ENCODE measurements at places on chromosomes 11 and 22.

DNA sequence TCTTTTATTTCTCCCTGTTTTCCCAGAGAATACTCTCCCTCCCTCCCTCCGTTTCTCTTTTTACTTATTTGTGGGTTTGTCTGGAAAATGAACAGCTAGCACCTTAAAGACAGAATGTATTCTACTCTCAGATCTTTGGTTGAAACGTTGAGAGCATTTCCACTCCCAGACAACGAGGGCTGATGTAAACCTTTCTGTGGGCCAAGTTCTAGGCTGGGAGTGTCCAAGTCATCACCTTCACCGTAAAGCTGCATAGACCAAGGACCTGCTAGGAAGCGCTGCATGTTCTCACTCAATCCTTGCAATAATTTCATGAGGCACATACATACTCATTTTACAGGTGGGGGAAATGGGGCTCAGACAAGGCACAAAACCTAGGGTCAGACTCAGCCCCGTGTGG, 32.4 kb downstream of the MYH9 start:
- no peak for DNase-seq

- no peak for DNase-seq
These were observed 282.3 kb downstream of the KIRREL3 start for GRCh38 chr11:126718276-126718675.

GRCh38 chr22:50016308-50016987, 3.9 kb upstream of the IL17REL start:
- DNase-seq: no peak

DNA sequence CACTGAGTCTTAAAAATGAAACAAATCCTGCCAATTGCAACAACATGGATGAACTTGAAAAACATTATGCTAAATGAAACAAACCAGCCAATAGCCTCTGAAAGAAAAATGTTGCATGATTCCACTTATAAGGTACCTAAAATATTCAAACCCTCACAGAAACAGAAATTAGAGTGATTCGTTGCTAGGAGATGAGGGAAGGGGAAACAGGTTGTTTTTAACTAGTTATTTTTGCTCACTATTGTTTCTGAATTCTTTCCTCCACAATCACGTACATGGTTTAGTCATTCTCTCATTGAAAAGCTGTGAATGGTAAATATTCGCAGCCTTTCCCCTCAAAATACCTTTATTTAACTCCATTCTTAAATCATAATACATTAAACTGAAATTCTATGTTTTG, 14.0 kb upstream of the TYR start:
- DNase-seq: no peak

DNA sequence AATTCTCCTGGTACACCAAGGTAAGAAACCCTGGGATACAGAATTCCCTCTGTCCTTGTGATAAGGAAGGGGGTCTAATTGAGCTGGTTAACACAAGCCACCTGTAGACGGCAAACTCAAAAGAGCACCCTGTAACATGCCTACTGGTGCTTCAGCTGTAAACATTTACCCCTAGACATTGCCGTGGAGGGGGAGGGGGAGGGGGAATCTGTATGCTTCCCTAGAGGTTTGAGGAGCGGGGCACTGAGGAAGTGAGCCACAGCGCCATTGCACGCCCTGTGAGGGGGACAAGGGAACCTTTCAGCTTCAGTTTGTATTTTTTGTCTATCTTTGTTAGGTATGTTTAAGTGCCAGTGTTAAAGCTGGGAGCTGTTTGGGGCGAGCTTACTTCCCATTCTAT, 99.8 kb downstream of the AASDHPPT start:
- no peak for DNase-seq

- DNase-seq: peak; percentile 49
These were observed 505 bp downstream of the NUDT22 start for GRCh38 chr11:64226507-64227051.

GRCh38 chr22:32558681-32559355, 84.2 kb downstream of the FBXO7 start:
- DNase-seq: no peak

GRCh38 chr11:78850078-78850477, 275.4 kb upstream of the NARS2 start:
- no peak for DNase-seq

GRCh38 chr22:39245130-39246039, 603 bp upstream of the PDGFB start:
- no peak for DNase-seq

- DNase-seq: no peak
These were observed 244.1 kb downstream of the AASDHPPT start for GRCh38 chr11:106321601-106322000.

DNA sequence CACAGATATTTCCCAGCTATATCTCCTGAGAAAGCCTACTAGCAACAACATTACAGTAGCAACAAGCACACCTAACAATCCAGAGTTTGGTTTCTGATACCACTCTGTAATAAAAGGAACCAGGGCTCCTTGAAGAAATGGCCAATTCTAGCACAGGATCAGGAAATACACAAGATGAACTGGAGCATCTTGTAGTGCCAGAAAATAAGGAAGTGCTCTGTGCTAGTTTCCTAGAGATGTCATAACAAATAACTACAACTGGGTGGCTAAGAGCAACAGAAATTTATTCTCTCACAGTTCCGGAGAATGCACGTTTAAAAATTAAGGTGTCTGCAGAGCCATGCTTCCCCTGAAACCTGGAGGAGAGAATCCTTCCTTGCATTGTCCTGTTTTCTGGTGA, 217.8 kb downstream of the KIRREL3 start:
- DNase-seq: no peak

Measured in activated naive CD4-positive, alpha-beta T cell treated with anti-CD3 and anti-CD28 coated beads, Interleukin-2, amount 50 U/mL, for 16 hours (primary cell).